CD4-positive, alpha-beta T cell (primary cell): ENCODE measurements at places on chromosomes 12 and 14. TPM values are rescaled to one million over a fixed set of nuclear protein-coding genes. Genes with fewer than 3 reads are reported as not detected.

DNA sequence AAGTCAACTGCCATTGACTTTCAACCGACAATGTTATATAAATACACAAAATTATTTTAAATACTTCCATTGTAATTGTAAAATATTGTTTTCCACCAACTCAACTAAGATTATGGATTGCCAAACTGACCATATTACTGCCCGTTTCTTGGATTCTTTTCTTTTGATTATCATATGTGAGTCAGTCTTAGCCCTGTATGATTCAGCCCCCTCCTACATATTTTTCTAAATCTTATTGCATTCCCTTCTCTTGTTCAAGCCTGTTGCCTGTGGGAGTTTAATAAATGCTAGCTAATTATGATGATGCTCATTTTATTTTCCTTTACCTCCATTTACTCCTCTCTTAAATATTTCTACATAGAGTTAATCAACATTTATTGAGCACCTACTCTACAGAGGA, 6.8 kb downstream of the RASSF9 start:
- H3K27me3 ChIP-seq = no peaks in the 10 kb centered on the region
- H3K27ac ChIP-seq = no peak overlapping the region
- DNase-seq = no peak
- H3K4me3 ChIP-seq = no peak overlapping the region

DNA sequence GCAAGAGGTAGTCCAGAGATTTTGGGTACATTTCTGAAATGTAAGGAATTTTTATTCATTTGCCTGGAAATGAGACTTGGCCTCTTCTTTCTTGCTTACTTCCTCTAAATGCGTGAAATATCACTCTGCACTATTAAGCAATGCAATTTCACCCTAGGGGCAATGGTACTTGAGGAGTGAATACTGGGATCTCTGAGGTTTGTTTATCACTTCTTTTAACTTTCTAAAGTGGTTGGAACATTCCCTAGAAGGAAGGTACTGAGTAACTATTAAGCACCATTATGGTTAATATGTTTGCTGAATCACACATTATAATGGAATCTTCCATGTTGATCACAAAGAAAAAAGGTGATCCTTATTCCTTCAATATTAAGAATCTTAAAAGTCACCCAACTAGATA, 120.9 kb upstream of the CAND1 start:
- DNase-seq = no peak
- no peak overlapping the region for H3K27ac ChIP-seq
- no peaks in the 10 kb centered on the region for H3K4me1 ChIP-seq
- H3K4me3 ChIP-seq = no peak overlapping the region

- no peak overlapping the region for H3K4me3 ChIP-seq
- DNase-seq = no peak
- H3K4me1 ChIP-seq = no peaks in the 10 kb centered on the region
- no peaks in the 10 kb centered on the region for H3K36me3 ChIP-seq
- no peaks in the 10 kb centered on the region for H3K27me3 ChIP-seq
- no peak overlapping the region for H3K27ac ChIP-seq
Measured at GRCh38 chr12:78483767-78484315, 380.7 kb upstream of the SYT1 start.

DNA sequence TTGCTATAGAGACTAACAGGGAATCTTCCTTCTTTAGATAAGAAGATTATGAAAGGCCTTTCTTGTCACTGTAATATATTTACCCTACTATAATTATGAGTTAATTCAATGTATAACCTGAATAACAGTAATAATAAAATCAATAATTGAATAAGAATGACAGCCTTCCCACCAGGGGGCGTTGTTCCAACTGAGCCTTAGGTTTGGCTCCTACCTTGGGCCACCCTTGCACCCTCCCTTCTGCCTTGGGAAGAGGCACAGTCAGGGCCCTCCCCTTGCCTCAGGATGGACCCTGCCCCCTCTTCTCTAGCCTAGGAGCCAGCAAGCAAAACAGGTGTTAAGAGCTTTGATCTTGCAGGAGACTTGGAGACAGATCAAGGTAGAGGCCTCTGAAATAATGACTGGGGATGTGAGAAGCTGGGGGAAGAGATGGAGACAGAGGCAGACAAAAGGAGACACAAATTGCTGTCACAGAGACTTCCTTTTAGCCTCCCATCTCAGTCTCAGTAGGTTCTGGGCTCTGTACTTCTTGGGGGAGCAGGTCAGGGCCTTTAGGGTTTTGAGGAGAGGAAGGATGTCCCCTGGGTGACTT, 40.1 kb upstream of the CISTR start:
- DNase-seq = peak; percentile 55
- no peak overlapping the region for H3K4me3 ChIP-seq
- no peaks in the 10 kb centered on the region for H3K36me3 ChIP-seq
- H3K27ac ChIP-seq = no peak overlapping the region

- peaks cover 38% of the 10 kb centered on the region for H3K4me1 ChIP-seq
- peak; percentile 90 for DNase-seq
- H3K27ac ChIP-seq = peak overlapping the region; percentile 93
- peak overlapping the region; percentile 64 for H3K4me3 ChIP-seq
Measured at GRCh38 chr12:13100882-13101769, 2.3 kb downstream of the GSG1 start.

- H3K4me3 ChIP-seq = no peak overlapping the region
- H3K36me3 ChIP-seq = no peaks in the 10 kb centered on the region
- DNase-seq = no peak
- no peak overlapping the region for H3K27ac ChIP-seq
- H3K27me3 ChIP-seq = no peaks in the 10 kb centered on the region
- peaks cover 14% of the 10 kb centered on the region for H3K4me1 ChIP-seq
Measured at GRCh38 chr14:68253160-68253780, 433.7 kb downstream of the RAD51B start.

DNA sequence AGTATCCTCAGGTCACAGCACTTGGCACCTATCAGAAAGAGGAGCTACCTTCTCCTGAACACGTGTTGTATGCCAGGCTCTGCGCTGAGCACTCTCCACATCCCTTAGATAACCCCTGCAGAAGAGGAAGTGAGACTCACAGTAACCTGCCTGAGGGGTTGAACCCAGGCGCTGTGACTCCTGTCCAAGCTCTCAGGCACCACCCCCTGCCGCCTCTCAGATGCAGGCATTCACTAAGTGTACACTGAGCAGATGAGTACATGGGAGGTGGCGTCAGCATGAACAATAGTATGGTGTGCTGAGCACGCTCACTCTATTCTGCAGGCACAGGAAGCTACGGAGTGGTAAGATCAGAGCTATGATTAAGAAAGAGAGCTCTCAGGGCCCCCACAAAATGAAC, 21.0 kb upstream of the RIC8B start:
- H3K27me3 ChIP-seq = no peaks in the 10 kb centered on the region
- peaks cover 43% of the 10 kb centered on the region for H3K4me1 ChIP-seq
- H3K4me3 ChIP-seq = no peak overlapping the region
- peak; percentile 43 for DNase-seq
- H3K36me3 ChIP-seq = no peaks in the 10 kb centered on the region
- H3K27ac ChIP-seq = no peak overlapping the region

Gene TDG
- 29.6 TPM for total RNA-seq

- H3K27ac ChIP-seq = peak overlapping the region; percentile 14
- no peak overlapping the region for H3K4me3 ChIP-seq
- peaks cover 38% of the 10 kb centered on the region for H3K4me1 ChIP-seq
Measured at GRCh38 chr14:92037989-92038388, 1.9 kb downstream of the TRIP11 start.

GRCh38 chr12:97573901-97574300, 111.3 kb downstream of the RMST start:
- no peak overlapping the region for H3K4me3 ChIP-seq
- no peaks in the 10 kb centered on the region for H3K4me1 ChIP-seq
- no peak for DNase-seq
- no peaks in the 10 kb centered on the region for H3K27me3 ChIP-seq
- no peak overlapping the region for H3K27ac ChIP-seq

Gene MYF6
- total RNA-seq = not detected

- H3K27ac ChIP-seq = no peak overlapping the region
- DNase-seq = no peak
- no peaks in the 10 kb centered on the region for H3K4me1 ChIP-seq
- no peaks in the 10 kb centered on the region for H3K27me3 ChIP-seq
- H3K4me3 ChIP-seq = no peak overlapping the region
Measured at GRCh38 chr12:72105849-72106248, 166.3 kb upstream of the TRHDE start.

GRCh38 chr12:101485021-101485420, 9.9 kb downstream of the SPIC start:
- peaks cover 3% of the 10 kb centered on the region for H3K27me3 ChIP-seq
- no peaks in the 10 kb centered on the region for H3K4me1 ChIP-seq
- no peak overlapping the region for H3K4me3 ChIP-seq
- DNase-seq = no peak
- no peaks in the 10 kb centered on the region for H3K36me3 ChIP-seq
- H3K27ac ChIP-seq = no peak overlapping the region

Gene MTERF2
- 7.6 TPM for total RNA-seq

- H3K27me3 ChIP-seq = no peaks in the 10 kb centered on the region
- no peak overlapping the region for H3K4me3 ChIP-seq
- peak; percentile 40 for DNase-seq
- no peak overlapping the region for H3K27ac ChIP-seq
- H3K4me1 ChIP-seq = peaks cover 21% of the 10 kb centered on the region
Measured at GRCh38 chr14:72714094-72714493, 179.8 kb downstream of the DPF3 start.

Gene GTF2H3
- total RNA-seq = 12.3 TPM

DNA sequence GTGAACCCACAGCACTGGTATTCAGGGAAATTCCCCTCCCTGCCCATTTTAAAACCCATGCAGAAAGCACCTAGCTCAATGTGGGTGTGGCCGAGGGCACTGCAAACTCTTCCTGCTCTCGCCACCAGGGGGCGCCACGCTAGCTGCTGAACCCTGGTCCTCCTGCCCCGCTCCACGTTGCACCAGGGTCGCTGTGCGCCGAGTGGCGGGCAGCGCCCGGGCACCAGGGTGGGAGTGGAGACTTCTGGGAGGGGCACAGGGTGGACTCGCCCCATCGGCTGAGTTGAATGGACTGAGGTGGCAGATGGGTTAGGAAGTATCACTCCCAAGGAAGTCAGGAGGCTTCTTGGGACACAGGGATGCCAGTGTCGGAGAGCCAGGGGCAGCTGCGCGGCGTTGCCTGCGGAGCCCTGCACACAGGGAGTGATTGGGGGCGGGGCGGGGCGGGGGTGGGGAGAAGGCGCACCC, 48.1 kb upstream of the BCL11B start:
- H3K27me3 ChIP-seq = no peaks in the 10 kb centered on the region
- peaks cover 10% of the 10 kb centered on the region for H3K4me1 ChIP-seq
- DNase-seq = peak; percentile 54
- no peak overlapping the region for H3K4me3 ChIP-seq
- H3K36me3 ChIP-seq = no peaks in the 10 kb centered on the region

Gene HRK
- total RNA-seq = not detected

- H3K4me3 ChIP-seq = no peak overlapping the region
- no peaks in the 10 kb centered on the region for H3K36me3 ChIP-seq
- no peak overlapping the region for H3K27ac ChIP-seq
- no peaks in the 10 kb centered on the region for H3K27me3 ChIP-seq
- H3K4me1 ChIP-seq = no peaks in the 10 kb centered on the region
Measured at GRCh38 chr12:80807640-80808288, 91.1 kb downstream of the MYF5 start.

DNA sequence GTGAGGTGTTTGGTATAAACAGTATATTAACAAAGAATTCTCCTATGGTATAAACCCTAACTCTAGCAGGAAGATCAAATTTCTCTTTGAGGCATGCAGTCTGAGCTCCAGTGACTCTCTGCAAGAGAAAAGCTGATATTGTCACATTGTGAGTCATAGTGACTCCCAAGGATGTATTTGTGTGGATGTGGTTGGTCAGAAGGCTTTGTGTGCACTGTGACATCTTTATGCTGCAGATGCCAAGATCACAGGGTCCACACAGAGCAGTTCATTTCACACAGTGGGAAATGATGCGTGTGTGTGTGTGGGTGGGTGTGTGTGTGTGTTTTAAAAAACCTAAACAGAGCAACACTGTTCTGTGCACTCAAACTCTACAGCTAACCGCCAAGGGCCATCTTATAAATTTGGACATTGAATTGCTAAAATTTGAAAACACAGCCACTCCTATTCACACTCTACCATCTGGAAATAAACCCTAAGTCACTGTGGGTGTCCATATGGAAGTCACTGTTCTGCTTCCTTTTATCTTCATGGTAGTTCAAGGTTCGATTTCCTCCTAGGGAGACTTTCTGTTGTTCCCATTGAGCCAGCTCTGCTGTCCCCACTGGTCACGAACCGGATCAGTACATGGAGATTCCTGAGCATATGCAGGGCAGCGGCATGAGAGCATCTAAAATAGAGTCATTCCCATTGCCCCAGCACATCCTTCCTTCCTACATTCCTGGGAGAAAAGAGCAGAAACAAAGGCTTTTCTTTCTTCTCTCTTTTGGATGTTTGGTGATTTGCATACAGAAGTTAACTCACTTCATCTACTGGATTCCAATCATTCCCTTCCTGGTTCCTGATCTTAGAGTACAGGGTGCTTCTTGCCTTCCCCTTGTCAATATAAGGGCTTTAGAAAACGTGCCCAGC, 727.6 kb downstream of the DIO2 start:
- no peak overlapping the region for H3K4me3 ChIP-seq
- no peaks in the 10 kb centered on the region for H3K4me1 ChIP-seq
- no peak for DNase-seq
- H3K36me3 ChIP-seq = no peaks in the 10 kb centered on the region
- no peak overlapping the region for H3K27ac ChIP-seq

Gene CCDC197
- total RNA-seq = not detected

DNA sequence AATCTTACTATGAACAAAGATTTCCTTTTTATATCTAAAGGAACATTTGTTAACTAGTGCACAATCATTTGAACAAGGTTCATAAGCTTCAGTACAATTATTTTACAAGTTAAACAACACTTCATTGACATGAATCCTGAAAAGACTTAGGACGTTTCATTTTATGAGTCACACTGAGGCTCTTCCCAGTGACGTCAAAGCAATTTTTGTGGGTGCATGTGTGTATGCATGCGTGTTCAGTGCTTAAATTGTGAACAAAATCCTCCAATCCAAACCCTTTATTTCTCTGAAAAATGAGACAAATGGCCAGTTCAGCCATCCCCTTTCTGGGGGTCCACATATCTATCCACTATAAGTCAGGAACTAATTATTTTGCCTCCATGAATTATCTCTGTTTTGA, 2.9 kb downstream of the LMNTD1 start:
- H3K36me3 ChIP-seq = no peaks in the 10 kb centered on the region
- no peak overlapping the region for H3K27ac ChIP-seq
- H3K4me3 ChIP-seq = no peak overlapping the region

DNA sequence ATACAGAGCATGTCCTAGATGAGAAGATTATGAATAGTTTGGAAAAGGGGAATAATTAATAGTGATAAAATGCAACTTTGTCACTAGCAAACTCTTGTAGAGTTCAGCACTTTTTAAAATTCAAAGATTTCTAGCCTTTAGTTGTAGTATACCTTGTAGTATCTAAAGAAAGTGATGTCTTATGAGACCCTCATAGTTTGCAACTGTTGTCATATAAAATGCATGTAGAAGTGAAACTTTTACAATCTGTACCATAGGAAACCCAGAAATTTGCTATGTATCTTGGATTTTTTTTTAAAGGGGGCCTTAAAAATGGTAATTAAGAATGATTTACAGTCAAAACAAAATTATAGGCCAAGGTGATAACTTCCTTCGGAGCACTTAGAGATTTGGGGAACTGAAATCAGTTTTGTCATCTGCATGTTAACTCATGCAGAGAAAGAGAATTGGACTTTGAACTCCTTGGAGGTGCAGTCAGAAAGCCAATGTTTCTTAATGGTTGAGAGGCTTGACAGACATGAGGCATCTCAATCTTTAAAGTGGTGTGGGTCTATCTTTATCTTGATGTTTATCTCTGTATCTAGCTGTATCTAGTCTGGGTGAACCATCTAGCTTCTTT, 1.3 kb downstream of the LRRK2 start:
- peaks cover 9% of the 10 kb centered on the region for H3K4me1 ChIP-seq
- DNase-seq = no peak
- no peaks in the 10 kb centered on the region for H3K36me3 ChIP-seq
- H3K27ac ChIP-seq = no peak overlapping the region
